ENCODE measurements at places on chromosomes 7 and 10.

- no peak for DNase-seq
These were observed 464.0 kb downstream of the INHBA start for GRCh38 chr7:41238851-41239331.

DNA sequence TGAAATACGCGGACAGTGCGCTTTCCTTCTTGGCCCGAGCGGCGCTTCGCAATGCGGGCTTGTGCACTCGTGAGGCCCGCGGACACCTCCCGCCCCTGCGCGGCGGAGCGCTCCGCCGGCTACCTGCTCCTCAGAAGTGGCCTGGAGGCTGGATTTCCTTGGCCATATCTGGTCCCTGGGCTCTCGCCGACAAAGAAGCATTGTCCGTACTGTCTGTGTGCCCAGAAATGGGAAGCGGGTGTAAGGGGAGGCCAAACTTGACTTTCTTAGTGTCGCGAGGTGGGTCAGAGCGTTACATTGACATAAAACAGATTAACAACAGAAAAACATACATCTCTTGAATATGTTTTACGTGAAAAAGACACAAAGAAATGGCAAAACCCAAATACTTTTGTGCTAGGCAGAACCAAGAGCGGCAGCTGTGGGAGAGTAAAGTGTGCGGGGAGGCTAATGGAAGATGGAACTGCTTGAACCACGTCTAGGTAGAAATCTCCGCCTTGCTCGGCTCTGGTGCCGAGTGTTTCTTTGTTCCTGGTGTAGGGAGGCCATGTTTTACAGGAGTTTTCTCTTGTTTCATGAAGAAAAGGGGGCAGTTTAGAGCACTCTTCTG lies 1.4 kb downstream of the LANCL2 start:
- no peak for DNase-seq

DNA sequence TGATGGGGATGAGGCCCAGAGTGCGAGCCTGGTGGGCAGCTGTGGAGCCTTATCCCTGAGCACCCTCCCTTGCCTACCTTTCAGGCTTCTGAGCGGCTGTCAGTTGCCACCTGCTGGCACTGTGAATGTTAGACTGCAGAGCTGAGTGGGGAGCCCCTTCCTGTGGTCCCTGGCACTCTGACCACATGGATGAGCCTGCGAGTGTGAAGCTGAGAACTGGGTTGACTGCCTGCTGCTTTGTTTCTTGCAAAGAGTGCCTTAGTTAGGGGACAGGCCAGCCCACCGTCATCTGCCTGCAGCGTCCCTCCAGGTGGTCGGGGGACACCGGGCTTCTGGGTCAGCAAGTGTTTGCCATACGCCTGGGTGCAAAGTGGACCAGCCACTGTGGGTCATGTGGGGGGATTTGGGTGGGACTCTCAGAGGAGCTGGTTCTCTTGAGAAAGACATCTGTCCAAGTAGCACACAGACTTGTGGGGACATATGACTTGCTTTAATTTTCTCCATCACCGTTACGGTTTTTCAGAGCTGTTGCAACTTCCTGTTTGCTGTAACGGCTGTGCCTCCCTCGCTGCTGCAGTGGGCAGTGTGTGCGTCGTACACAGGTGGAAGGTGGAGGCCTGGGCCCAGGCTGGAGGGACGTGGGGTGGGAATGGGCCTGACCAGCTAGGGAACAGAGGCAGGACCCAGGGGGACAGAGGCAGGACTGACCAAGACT lies 13.7 kb downstream of the INPP5A start:
- no peak for DNase-seq

GRCh38 chr10:75347186-75347585 lies 54.4 kb downstream of the ZNF503 start:
- DNase-seq = no peak

- peak; percentile 84 for DNase-seq
These were observed at the start of gene BICC1 for GRCh38 chr10:58512491-58513187. TSS of gene BICC1 (plus strand) at chr10:58512872. CDS start at chr10:58513144, 272 bp downstream.

DNA sequence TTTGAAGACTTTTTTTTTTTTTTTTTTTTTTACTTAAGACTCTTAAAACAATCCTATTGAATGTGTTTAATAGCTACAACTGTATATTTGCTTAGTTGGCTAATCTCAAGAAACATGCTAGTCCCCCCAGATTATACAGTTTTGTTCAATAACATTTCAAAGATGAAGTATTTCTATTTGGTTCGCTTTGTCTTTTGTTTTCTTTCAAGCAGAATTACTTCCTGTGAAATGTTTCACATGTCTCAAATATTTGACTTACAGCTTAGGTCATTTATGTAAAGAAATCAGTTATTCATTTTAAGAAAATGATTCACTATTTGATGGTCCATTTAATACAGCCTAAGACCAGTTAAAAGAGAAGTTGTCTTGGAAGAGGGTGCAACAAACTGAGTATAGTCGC lies 12.8 kb upstream of the LAMB1 start:
- no peak for DNase-seq

GRCh38 chr10:54262726-54263125 lies 538.3 kb downstream of the PCDH15 start:
- no peak for DNase-seq

DNA sequence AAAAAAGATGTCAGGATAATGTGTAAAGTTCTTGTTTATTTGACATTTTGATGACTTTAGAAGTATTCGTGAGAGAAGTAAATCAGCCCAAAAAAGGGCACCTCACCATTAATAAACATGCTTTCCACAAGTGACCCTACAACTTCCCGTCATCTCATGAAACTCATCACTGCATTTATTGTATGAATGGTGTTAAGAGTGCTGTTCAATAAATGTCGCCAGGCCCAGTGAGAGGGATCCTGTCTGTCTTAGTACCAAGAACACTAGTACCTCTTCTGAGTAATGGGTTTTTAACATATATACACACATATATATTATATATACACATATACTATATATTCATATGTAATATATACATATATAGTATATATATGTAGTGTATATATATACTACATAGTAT lies 61.9 kb downstream of the TMEM26 start:
- DNase-seq = no peak

- peak; percentile 18 for DNase-seq
These were observed 75.2 kb upstream of the NPVF start for GRCh38 chr7:25303281-25304181.

GRCh38 chr7:29229066-29229465 lies 34.5 kb downstream of the CHN2 start:
- no peak for DNase-seq
